Naive B cell (primary cell): ENCODE measurements at places on chromosomes 3 and 15.
A peak's percentile ranks its signal among the peaks of the same experiment; 100 is the strongest.

GRCh38 chr15:79943820-79944219, 27.2 kb downstream of the BCL2A1 start:
- no peak for DNase-seq

DNA sequence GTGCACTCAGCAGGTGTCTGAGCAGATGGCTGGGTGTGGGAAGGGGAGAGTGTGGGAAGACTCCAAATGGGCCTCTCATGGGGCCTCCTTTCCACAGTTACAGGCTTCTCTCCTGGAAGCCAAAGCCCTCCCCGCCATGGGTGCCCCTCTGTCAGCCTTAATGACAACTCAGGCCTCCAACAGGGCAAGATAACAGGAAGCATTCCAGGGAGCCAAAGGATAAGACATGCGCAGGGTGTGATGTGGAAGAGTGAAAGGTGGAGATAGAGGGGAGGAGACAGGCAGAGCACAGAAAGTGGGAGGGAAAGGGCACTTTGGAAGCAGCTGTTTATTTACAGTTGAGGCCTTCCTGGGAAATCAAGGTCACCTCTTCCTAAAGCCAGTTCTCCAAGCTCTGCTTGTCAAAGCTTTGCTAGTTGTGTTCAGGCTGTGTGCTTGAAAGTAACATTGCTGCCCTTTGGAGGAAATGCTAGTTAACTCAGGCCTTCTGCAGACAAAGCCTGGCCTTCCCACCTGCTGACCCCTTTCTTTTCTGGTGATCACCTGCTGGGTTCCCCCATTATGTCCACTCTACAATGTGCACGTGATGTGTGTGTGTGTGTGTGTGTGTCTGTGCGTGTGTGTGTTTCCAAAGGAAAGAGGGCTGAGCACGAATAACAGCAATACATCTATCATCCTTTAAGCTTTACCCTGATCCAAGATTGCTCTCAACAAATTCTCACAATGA, 35.2 kb upstream of the SMAD3 start:
- no peak for DNase-seq

GRCh38 chr3:36397841-36398240, 17.5 kb downstream of the STAC start:
- DNase-seq = no peak

GRCh38 chr3:359672-360071, 163.1 kb downstream of the CHL1 start:
- DNase-seq = peak; percentile 23

DNA sequence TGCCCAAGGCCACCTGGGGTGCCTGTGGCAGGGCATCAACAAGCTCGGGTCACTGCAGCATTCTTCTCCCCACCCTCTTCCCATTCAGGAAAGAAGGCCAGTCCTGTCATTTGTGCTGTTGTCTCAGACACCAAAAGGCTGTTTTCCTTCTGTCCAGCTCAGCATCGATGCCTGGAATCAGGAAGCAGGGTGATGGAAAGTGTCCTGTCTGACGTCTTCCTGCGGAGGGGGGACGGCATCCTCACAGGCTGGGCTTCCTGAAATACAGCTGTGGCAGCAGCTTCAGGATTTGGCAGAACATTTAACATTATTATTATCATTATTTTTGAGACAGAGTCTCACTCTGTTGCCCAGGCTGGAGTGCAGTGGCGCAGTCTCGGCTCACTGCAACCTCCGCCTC, 33.0 kb upstream of the ANKDD1A start:
- DNase-seq = no peak

DNA sequence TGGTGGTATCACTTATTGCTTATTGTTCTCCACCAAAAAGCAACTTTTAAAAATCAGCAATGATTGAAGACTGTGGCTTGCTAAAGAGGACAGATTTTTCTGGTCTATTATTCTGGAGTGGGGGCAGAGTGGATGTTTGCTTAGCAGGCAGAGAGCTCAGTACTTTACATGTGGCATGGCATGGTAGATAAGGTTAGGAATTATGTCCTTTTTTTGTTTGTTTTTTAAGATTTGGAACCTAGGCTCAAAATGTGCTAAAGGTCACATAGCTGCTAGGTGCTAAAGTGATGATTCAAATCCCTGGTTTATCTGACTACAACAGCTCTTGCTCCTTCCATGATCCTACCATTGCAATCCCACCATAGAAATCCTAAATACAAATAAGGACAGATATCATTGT, 331.0 kb upstream of the ADAMTS9 start:
- no peak for DNase-seq

DNA sequence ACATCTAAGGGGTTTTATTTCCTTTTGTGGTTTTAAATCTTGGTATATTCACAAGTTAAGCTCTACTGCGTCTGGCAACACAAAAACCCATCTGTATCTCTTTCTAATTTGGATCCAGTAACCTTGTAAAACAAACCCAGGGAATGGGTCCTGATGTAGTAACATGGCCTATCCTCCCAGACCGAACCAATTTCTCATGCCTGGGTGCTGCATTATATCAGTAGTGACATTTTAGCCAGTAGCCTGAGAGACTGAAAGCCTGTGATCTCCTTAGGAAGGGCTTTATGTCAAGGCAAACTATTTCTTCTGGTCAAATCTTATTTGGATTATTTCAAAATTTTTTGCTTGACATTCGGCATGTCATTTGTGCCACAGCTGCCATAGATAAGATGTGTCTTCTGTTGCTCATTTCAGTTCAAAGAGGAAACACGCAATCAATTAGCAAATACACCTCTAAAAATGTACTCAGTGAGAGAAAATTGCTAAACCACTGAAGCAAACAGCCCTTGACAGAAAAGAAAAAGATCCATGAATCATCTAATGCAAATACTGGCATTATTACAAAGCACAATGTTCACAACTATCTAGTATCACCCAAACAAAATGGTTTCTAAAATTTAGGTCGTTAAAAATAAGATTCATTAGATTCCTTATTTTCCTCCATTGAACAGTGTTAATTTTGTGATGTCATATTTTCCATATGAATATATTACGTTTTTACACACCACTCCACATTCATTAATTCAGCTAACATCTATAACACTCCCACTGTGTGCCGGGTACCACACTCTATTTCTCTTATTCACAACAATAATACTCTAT, 4.0 kb downstream of the NPTN start:
- no peak for DNase-seq

DNA sequence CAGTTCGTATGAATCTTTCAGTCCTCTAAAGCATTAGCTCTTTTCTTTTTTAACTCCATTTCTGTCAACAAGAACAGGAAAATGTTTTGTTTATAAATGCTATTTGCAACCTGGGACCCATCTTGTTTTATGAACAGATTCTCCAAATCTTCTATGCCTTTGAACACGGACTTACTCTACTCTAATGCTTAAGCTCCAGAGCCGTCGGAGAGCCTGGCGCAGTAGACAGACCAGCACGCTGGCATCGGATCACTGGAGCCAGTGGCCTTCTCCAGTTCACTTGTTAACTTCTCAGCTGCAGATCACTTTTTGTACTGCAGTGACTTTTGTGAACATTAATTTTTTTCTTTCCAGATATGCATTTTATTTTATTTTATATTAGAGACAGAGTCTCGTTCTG, 122.8 kb downstream of the GHSR start:
- no peak for DNase-seq
